CD4-positive, alpha-beta T cell treated with Interleukin-6 at 100 ng/mL for 8 hours (primary cell): ENCODE measurements at places on chromosomes 16 and 17.

- no peak for DNase-seq
These were observed 50.4 kb downstream of the ARHGAP27 start for GRCh38 chr17:45382226-45382625.

DNA sequence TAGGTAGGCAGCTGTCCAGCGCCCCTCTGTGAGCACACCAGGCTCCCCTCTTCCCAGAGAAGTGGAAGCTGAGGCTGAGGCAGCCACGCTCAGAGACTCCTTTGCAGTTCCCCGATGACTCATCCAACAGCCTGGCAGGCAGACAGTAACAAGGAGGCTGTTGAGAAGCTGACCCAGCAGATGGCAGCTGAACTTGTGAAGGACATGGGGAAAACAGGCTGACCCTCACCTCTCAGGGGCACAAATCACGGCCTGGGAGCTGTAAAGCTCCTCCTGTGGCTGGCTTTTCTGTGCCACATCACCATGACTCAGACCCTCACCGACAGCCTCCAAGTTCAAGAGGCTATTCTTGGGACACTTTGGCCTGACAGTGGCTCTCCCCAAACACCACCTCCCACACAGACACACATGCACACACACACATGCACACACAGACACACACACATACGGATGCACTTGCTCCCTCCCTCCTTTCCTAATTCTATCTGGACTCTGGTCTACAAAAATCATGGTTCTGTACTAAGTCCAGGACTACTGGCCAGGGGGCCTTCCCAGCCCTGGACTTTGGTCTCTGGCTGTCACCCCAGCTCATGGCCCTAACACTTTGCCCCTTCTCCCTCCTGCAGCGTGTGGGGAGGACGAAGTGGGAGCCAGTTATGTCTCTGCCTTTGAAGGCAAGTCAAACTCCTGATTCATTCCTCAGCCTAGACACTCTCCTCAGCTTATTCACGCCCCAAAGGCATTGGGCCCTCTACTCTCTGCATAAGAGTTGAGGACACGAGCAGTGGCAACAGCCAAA is 23.2 kb downstream of the MAP3K14 start:
- DNase-seq: no peak

- no peak for DNase-seq
These were observed 9.1 kb upstream of the CEP295NL start for GRCh38 chr17:78912082-78912481.

DNA sequence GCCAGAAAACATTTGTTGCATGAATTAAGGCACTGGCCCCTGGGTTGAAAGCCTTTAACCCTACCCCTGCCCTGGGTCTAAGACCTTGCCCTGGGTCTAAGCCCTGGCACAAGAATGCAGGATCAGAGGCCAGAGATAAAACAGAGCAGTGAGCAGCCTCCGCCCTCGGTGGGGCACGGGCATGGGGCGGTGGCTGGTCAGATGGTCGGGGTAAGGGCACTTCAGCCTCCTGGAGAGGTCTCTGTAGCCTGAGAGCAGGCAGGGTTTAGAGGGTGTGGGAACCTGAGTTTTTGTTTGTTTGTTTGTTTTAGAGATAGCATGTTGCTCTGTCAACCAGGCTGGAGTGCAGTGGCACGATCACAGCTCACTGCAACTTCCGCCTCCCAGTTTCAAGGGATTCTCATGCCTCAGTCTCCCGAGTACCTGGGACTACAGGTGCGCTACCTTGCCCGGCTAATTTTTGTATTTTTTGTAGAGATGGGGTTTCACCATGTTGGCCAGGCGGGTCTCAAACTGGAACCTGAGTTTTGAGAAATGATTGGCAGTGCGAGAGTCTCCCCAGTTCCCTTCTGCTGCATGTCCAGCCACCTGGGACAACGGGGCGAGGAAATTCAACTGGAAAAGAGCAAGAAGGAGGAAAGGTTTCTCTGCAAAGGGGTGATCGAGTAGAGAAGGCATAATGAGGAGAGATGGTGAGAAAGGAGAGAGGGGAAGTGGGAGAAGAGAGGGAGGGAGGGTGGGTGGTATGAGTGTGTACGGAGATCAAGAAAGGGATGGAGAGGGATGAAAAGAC is 27.7 kb downstream of the TNS4 start:
- DNase-seq: no peak

DNA sequence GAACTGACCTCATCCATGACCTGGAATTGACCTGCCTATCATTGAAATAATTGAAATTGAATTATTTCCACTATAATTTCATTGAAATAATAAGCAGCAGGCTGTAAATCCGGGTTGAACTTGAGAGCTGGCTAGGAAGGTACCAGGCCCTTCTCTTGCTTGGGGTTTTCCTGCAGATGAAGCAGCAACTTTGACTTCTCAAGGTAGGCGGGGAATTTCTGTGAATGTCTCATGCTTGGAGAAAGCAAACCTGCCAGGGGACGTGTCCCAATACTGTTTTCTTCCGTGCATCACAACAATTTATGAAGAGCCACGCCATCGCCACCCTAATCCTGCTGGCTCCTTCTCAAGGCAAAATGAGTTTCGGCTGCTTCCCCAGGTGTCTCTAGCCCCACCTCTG is 97.5 kb upstream of the XYLT1 start:
- no peak for DNase-seq

GRCh38 chr16:27795992-27796614 is 246.2 kb downstream of the KATNIP start:
- no peak for DNase-seq

- no peak for DNase-seq
These were observed 1.9 kb downstream of the ADAM11 start for GRCh38 chr17:44760474-44761308.

GRCh38 chr16:67468731-67469130 is 12.2 kb downstream of the ATP6V0D1 start:
- no peak for DNase-seq

GRCh38 chr17:56121191-56122051 is 31.9 kb upstream of the ANKFN1 start:
- DNase-seq: no peak

GRCh38 chr16:11586378-11586855 is 302 bp downstream of the LITAF start:
- no peak for DNase-seq

- DNase-seq: no peak
These were observed 11.5 kb upstream of the ZC3H18 start for GRCh38 chr16:88558457-88559442.

GRCh38 chr16:22397464-22397863 is 23.0 kb upstream of the CDR2 start:
- no peak for DNase-seq

- no peak for DNase-seq
These were observed 18.1 kb downstream of the SDK2 start for GRCh38 chr17:73625991-73626673.

- DNase-seq: peak; percentile 28
These were observed 122.3 kb downstream of the MRTFB start for GRCh38 chr16:14193316-14193871.

- DNase-seq: no peak
These were observed 4.7 kb downstream of the PLEKHG4 start for GRCh38 chr16:67283826-67284555.

DNA sequence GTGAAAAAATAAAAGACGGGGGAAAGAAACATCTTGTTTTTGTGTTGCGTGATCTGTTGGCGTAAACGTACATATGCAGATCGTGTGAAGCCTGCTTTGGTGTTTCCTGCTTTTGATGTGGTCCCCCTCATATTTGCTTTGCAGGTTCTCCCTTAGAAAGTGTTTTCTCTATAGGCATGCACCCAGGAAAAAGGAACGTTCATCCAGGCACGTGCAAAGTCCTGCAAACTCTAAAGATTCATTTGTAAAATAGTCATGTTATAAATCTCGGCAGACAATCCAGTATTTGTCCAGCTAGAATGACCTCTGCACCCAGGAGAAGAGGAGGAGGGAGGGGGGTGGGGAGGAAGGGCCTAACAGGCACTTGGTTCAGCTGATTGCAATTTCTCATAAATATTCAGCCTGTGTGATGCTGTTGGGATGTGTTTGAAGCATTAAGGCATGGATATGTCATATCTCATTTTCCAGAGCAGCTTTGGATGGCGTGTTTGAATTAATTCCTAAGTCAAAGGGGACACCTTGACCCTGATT is 40.3 kb upstream of the DDX52 start:
- DNase-seq: no peak

- DNase-seq: no peak
These were observed 394 bp upstream of the PRM3 start for GRCh38 chr16:11273721-11274324.

GRCh38 chr17:73197161-73197560 is 4.3 kb downstream of the COG1 start:
- no peak for DNase-seq

- DNase-seq: no peak
These were observed 28.0 kb upstream of the EVI2A start for GRCh38 chr17:31349454-31349853.

- DNase-seq: no peak
These were observed 29.5 kb upstream of the PIK3R6 start for GRCh38 chr17:8896641-8897635.

DNA sequence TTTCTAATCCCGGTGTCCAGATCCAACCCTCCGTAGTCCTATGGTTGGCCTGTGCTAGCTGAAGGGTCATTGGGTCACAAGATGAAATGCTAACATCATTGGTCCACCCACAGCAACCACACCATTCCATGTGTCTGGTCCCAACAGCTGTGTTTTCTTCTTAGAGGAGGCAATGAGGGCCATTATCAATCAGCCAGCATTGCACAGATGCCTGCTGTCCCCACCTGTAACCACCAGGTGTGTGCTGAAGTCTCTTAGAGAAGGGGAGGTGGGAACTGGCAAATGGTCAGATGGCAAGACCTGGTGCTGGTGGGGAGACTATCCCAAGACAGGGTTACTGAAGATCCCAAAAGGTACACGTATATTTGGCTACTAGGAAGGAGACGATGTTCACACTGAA is 37.4 kb downstream of the HIC1 start:
- DNase-seq: no peak

- DNase-seq: no peak
These were observed 27.1 kb downstream of the ARSG start for GRCh38 chr17:68318103-68318991.

DNA sequence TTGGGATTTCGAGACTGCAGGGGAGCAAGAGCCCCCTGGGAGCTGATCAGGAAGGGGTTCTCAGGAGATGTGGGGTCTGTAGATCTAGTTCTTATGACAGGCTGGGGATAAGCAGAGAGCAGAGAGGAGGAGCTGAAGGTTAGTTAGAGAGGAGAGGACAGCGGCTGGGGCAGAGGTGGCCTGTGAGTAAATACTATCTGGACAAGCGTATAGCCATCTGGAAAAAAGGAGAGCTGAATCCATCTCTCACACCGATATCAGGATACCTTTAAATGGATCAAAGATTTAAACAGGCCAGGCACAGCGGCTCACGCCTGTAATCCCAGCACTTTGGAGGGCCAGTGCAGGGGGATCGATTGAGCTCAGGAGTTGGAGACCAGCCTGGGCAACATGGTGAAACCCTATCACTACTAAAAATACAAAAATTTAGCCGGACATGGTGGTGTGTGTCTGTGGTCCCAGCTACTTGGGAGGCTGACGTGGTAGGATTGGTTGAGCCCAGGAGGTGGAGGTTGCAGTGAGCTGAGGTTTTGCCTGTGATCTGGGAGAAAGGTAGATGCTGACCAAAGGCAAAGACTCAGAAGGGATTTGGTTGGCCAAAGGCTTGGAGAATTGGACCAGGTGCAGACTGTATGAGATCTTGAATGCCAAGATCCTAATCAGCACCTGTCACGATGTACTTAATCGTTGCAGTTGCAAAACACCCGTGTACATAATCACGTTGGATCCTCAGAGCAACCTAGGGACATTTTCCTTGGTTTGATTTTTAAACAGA is 18.9 kb upstream of the SLC25A19 start:
- no peak for DNase-seq

DNA sequence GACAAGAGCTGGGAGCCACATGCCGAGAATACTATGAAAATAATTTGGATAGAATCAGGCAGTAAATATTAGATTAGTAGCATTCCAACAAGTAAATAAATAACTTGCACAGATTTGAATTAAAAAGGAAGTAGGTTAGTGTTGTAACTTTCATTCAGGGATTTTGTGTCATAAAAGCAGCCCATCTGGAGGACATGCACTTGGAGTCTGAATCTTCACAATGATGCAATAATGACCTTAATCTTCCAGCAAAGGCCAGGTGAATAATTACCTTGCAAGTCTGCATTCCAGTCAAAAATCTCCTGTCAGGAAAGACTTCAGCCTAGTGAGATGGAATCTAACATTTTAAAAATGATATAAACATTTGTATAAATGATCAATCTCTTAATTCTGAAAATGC is 518.1 kb downstream of the KCNJ2 start:
- DNase-seq: no peak

GRCh38 chr17:28689011-28689410 is 22.7 kb downstream of the PROCA1 start:
- no peak for DNase-seq

GRCh38 chr17:76866774-76867577 is 1.2 kb upstream of the MGAT5B start:
- DNase-seq: no peak

- no peak for DNase-seq
These were observed 290.9 kb upstream of the MAF start for GRCh38 chr16:79891458-79891857.
